ENCODE measurements at places on chromosomes 5 and 9.

- DNase-seq: peak; percentile 25
Observed at GRCh38 chr9:133522073-133522910, 2.5 kb downstream of the MYMK start.

GRCh38 chr9:135787776-135788575 lies 86.0 kb downstream of the KCNT1 start:
- DNase-seq: no peak

DNA sequence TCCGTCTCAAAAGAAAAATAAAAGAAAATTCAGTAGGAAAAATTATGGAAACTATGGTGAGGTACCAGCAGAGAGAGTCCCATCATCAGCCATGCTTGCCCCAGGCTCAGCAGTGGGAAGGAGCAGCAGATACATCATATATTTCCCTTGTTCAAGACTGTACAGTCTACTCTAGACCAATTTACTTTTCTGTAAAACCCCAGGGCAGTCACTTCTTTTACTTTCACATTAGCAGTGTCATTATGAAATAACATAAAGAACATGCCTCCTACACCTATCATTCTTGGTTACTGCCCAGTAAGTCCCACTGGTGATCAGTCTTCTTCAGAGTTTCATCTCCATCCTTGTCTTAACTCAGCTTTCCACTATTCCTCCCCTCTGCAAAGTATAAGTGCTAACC lies 1145.0 kb downstream of the MAT2B start:
- no peak for DNase-seq

GRCh38 chr9:21661626-21662025 lies 140.8 kb upstream of the MTAP start:
- DNase-seq: no peak

GRCh38 chr9:76873821-76874220 lies 32.1 kb downstream of the PRUNE2 start:
- DNase-seq: no peak

- DNase-seq: no peak
Observed at GRCh38 chr9:77910194-77910621, 121.4 kb downstream of the GNAQ start.

- DNase-seq: no peak
Observed at GRCh38 chr5:139481122-139481533, 1.4 kb downstream of the STING1 start.

GRCh38 chr5:116454417-116454927 lies 120.2 kb downstream of the SEMA6A start:
- no peak for DNase-seq

- DNase-seq: no peak
Observed at GRCh38 chr5:139391570-139392323, 2.0 kb upstream of the MZB1 start.

DNA sequence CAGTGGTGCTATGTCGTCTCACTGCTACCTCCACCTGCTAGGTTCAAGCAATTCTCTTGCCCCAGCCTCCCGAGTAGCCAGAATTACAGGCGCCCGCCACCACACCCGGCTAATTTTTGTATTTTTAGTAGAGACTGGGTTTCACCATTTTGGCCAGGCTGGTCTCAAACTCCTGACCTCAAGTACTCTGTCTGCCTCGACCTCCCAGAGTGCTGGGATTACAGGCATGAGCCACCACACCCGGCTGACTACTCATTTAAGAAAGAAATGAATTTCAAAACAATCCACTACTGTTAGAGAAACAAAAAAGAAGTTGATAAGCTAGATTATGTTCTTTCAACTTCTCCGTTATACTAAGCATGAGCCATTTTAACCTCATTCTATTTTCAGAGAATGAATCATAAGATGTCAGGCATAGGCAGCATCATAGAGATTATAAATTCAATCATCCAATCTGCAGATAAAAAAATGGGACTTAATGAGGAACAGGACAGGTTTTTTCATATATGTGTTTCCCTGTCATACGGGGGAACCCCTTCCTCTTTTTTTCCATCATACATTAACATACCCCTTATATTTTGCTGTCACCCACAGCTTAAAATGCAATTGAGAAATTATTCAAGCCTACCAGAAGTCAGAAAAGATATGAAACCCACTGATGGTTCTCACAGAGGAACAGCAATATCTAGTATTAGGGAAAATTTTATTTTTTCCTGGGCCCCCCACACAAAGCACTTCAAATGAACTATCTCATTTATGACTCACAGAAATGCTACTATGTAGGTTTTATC lies 26.5 kb upstream of the ADRB2 start:
- DNase-seq: no peak

GRCh38 chr5:74226716-74227485 lies 413.6 kb downstream of the ENC1 start:
- DNase-seq: no peak

Measured in NCI-H1417 (cell line).